H54 (cell line): ENCODE measurements at places on chromosomes 13 and 19.
A peak's percentile ranks its signal among the peaks of the same experiment; 100 is the strongest.

DNA sequence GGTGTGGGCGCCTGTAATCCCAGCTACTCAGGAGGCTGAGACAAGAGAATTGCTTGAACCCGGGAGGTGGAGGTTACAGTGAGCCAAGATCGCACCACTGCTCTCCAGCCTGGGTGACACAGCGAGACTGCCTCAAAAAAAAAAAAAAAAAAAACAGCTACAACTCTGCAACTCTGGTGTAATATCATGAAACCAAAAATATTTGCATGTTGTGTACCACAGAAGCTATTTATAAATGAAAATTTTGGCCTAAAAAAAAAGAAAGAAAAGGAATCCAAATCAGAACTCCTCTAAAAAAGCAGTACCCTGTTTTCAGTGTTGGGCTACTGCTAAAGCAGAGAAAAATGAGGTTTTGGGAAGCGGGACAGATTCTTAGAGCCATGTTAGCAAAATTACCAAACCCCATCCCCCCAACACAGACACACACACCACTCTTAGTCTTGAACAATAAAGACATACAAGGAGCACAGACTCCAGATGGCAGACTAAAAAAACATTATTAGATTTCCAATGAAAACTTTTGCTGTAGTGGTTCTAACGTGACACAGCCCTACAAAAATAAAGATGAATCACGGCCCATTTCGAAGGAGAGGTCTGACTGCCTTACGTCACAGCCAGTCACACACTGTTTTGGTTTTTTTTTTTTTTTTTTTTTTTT lies 51.5 kb downstream of the INSR start:
- peak; percentile 58 for DNase-seq

- no peak for DNase-seq
These were observed 199.4 kb downstream of the USP12 start for GRCh38 chr13:26971990-26972887.

GRCh38 chr19:7933828-7934725 lies 8.1 kb upstream of the CTXN1 start:
- DNase-seq: no peak

- DNase-seq: no peak
These were observed 310.4 kb downstream of the SPRY2 start for GRCh38 chr13:80030491-80030890.

DNA sequence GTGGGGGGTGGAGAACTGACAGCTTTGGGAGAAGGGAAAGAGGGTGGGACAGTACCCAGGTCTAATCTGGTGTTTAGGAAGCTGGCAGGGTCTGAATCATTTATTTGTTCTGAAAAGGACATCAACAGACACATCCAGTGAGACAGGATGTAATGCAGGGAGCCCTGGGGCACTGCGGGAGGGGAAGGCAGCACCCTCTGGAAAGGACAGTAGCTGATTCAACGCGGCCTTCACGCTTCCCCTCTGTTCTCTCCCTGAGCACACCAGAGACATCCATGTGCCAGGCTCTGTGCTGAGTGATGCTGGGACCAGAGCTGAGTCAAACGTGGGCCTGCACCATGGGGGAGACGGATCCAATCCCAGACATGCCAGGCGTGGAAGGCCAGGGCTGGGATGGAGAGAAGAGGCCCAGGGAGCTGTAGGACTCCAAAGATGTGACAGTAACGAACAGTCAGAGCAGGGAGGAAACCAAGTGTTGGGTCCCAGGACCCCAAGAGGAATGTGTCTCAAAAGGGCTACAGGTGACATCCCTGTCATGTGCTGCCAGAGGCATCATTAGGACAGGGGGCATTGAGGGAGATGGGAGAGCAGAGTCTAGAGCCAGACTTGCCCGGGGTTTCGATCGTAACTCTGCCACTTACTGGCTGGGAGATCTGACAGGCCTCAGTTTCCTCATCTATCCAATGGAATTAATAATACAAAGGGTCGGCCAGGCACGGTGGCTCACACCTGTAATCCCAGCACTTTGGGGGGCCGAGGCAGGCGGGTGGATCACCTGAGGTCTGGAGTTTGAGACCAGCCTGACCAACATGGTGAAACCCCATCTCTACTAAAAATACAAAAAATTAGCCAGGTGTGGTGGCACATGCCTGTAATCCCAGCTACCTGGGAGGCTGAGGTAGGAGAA lies 1.7 kb downstream of the ETFB start:
- DNase-seq: no peak

GRCh38 chr19:42563352-42564210 lies 31.1 kb downstream of the CEACAM8 start:
- DNase-seq: peak; percentile 60

GRCh38 chr19:19034204-19034624 lies 811 bp downstream of the ARMC6 start:
- peak; percentile 84 for DNase-seq

GRCh38 chr19:1747285-1748114 lies 5.8 kb upstream of the ONECUT3 start:
- DNase-seq: peak; percentile 100

DNA sequence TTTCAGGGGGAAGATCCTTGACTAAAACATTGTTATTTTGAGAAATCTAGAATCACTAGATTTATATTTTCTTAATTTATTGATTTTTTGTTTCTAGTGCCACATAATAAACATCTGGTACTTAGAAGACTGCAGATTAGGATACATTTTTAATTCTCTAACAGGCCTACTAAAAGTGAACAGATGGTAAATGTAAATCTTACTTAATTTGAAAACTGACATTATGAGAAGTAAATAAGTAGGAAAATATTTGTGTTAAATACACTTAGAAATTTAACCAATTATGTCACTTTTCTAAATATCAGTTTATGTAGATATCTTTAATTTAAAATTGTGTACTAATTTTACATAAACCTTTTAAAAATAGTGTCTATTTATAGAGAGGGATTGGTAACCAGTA lies 2255.6 kb upstream of the PCDH20 start:
- no peak for DNase-seq

- DNase-seq: no peak
These were observed 36.8 kb downstream of the UFM1 start for GRCh38 chr13:38386421-38386820.

DNA sequence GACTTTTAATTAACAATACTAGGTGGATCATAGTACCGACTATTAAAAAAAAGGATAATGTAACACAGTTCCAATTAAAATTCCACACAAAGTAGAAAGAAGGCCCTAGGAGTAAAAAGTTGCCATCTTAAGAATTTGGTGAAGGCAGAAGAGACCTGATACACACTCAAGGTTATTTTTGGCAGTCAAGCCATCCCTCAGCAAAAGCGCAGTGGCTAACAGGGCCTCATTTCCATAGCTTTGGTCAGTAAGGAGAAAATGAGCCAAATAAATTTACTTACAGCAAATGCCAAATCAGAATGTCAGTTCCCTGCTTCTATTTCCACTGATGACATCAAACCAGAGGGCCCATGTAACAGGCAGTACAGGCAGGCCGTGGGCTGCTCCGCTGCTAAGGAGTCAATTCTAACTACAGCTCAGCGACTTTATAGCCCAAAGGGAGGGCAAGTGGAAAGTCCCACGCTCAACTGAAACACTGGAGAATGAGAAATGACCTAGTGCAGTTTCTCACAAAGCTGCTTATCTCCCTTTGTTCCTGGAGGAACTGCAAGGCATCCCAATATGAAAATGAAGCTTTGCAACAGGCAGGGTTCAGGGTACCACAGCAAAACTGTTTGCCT lies 6.3 kb downstream of the ARGLU1 start:
- no peak for DNase-seq

DNA sequence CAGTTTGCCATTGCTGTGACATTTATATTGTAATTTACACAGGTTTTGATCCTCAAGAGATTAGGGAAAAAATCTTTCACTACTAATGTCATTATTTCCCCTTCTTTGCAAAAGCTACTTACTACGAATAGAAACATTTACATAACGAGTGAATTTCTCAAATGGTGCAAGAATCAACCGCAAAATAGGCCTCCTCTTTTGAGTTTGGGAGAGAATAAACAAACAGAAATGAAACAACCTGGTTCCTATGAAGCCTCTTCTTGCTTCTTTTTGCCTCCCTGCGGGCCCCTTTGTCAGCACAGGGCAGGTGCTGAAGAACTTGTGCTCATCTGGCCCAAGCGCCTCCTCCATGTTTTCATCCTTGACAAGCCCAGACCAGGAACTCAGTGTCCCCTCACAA lies 10.1 kb upstream of the GJA3 start:
- no peak for DNase-seq

DNA sequence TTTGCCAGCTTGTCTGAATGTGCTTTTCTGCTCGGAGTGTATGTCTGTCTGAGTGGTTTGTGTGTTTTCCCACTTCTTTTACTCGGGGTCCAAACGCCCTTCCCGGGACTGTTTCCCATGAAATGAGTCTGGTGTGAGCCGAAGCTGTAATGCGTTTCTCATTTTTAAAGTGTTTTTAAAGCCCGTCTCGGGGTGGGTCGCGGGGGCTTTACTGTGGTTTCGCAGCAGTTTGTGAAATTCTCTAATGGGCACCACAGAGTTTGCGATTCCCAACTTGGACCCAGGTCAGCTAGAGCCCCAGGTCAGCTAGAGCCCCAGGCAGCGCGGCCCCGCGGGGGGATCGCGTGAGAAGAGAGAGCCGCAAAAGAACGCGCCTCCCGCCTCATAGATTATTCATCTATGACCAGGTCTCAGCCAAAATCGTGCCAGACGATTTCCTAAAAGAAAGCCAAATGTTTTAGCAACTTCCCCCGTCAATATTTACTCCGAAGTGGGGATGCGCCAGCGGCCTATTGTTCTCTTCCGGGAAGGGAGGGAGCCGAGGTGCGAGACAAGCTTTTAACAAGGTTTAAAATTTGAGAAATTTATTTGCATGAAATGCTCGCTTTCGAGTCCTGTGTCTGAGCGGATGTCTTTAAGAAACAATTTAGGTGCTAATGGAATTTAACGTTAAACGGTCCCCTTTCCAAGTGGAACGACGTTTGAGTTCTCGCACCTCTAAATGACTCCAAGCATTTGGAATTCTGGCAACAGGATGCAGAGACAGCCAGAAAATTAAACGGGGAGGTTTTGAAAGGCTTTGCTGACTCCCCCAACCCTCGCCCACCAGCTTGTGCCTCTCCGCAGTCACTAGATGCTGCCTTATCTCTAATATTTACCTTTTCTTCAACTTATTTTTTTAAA lies 2.2 kb downstream of the ZIC2 start:
- no peak for DNase-seq

GRCh38 chr19:8025316-8025715 lies 19.9 kb upstream of the ELAVL1 start:
- no peak for DNase-seq

GRCh38 chr19:16470911-16471811 lies 609 bp downstream of the EPS15L1 start:
- DNase-seq: no peak

- DNase-seq: no peak
These were observed 120.3 kb downstream of the ZDHHC20 start for GRCh38 chr13:21338639-21339278.

DNA sequence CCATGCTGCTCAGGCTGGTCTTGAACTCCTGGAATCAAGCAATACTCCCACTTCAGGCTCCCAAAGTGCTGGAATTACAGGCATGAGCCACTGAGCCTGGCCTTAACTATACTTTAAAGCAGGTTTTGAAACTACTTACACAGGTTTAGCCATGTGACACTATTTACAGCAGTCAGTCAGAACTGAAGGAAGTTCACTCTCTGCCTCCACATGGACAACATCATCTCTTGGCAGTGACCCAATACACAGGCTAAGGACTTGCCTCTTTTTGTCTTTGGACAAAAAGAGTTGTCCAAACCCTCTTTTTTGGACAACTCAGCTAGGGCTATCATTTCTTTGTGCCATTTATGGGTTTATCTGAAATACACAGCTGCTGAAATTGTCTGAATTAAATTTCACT lies 89.0 kb upstream of the CLDN10 start:
- DNase-seq: no peak

DNA sequence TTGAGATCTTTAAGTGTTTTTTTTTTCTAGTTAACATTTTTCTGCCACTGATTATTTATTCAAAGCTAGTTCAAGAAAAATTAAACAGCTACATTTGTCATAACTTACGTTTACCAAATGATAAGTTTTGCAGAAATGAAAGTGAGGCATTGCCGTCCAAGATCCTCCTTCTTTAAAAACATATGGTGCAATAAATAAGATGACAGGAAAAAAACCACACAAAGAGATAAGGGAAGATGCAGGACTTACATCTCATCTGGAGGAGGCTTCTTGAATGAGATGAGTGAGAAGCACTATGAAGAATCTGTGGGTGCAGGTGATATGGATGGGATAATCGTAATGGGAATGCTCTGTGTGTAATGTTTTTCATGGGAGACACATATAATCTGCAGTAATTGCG lies 12.4 kb downstream of the TNFSF13B start:
- DNase-seq: no peak

- no peak for DNase-seq
These were observed 542.8 kb upstream of the PCDH9 start for GRCh38 chr13:67772807-67773453.

GRCh38 chr19:48867123-48867745 lies 1.2 kb downstream of the PLEKHA4 start:
- DNase-seq: no peak

DNA sequence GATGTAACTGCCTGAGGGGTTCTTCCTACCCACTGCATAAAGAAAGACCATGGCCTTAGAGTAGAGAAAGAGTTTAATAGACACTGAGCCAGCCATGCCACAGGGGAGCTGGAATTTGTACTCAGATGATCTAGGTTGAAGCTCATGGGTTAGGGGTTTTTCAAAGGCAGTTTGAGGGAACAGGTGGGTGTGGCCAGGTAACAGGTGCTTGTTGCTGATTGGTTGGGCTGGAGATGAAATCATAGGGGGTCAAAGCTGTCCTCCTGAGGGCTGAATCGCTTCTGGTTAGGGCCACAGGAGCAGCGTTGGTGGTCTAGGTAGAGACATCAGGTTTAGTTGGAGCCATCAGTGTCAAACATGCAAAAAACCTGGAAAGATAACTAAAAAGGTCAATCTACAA lies 59.2 kb upstream of the CSNK1A1L start:
- no peak for DNase-seq

DNA sequence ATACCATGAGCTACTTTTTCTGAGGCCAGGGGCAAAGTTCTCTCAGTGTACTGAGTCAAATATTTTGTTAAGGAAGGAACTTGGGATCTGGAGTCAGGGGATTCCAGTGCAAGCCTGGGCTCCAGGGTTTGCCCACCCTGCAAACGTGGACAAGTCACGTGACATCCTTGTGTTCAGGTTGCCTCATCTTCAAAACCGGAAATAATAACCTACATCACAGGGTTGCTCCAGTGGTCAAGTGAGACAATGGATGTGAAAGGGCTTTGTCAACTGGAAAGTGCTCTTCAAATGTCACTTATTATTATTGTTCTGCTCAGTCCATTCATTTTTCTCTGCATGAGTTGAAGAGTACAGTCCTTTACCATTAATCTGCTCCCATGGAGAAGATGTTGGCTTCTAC lies 414.9 kb downstream of the COG6 start:
- DNase-seq: no peak

- DNase-seq: no peak
These were observed 465.8 kb downstream of the OLFM4 start for GRCh38 chr13:53494406-53494805.
